ENCODE measurements at places on chromosomes 16 and 17.

DNA sequence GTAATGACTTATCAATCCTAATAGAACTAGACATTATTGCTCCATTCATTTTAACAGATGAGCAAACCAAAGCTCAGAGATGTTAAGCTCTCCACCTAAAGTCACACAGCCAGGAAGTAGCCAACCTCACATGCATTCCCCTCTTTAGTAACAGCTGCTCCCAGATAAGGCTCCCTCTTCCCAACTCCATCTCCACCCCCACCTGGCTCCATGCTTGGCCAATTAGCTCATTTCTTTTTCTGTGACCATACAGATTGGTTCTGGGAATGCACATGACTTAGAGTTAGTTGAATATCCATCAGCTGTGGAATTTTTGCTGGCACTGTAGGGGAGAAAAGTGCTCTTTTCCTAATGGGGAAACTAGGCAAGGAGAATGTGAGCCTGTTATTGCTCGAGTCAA, 13.0 kb downstream of the CBLN1 start:
- no peak for DNase-seq

DNA sequence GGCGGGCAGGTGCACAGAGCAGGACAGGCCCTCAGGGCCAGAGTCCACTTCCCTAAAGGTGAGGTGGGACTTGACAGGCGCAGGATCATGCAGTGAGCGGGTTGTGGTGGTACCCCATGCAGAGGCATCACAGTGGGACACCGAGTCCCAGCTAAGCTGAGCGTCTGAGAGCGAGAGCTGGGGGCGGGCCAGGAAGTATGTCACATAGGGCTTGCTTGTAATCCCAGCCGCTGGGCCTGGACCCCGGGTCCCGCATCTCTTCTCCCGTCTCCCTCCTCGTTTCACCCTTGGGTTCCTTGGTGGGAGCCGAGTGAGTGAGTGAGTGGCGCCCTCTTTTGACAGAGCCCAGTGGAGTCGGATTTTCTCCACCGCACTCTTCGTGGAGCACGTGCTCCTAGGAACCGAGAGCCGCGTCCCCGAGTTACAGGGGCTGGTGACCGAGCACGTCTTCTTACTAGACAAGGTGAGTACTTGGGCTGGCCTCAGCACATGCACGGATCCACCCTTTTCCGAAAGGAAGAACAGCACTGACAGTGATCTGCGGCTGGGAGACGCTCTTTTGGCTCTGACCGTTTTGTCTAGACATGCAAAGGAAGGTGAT, 50.8 kb upstream of the ENDOV start:
- peak; percentile 23 for DNase-seq

- no peak for DNase-seq
Measured at GRCh38 chr16:86030116-86030515, 131.2 kb downstream of the IRF8 start.

GRCh38 chr16:10761373-10761772, 17.7 kb downstream of the NUBP1 start:
- DNase-seq = no peak

GRCh38 chr16:55081622-55082590, 151.2 kb downstream of the IRX5 start:
- no peak for DNase-seq

DNA sequence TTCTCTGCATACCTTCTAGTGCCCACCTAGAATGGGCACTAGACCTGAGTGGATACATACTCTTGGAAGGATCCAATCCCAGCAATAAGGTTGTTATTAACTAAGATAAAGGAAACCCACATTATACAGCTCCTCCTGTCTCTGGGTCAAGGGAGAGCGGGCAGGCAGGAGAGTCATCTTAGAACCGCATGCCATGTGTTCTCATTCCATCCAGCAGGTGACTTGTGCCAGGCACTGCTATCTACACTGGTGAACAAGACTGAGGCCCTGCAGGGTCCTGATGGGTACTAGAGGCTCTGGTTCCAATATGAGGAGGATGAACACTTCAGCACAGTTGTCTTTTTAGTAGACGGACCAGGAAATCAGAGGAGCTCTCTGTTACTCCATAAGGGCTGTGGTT, 5.9 kb upstream of the CD300H start:
- no peak for DNase-seq

DNA sequence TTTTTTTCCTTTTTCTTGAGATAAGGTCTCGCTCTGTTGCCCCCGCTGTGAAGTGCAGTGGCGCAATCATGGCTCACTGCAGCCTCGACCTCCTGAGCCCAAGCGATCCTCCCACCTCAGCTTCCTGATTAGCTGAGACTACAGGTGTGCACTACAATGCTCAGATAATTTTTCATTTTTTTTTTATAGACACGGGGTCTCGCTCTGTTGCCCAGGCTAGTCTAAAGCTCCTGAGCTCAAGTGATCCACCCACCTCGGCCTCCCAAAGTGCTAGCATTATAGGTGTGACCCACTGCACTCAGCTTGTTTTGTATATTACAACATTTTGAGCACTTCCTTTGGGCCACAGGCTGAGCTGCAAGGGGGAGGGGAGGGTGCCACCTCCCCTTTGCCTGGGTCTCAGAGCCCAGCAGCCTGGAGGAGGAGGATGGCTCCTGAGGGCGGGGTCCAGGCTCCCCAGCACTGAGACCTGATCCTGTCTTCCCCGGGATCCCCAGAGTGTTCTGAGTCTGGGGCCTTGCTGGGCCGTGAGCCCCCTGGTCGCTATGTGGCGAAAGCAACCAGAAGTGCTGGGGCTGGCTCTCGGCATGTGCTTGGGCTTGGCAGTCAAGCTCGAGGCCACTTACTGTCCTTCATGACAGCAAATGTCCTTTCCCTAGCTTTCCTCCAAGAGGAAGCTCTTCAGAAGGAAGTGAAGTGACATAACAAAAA, 8.1 kb downstream of the DEF8 start:
- DNase-seq = no peak

- no peak for DNase-seq
Measured at GRCh38 chr17:71828182-71828596, 292.6 kb upstream of the SOX9 start.

DNA sequence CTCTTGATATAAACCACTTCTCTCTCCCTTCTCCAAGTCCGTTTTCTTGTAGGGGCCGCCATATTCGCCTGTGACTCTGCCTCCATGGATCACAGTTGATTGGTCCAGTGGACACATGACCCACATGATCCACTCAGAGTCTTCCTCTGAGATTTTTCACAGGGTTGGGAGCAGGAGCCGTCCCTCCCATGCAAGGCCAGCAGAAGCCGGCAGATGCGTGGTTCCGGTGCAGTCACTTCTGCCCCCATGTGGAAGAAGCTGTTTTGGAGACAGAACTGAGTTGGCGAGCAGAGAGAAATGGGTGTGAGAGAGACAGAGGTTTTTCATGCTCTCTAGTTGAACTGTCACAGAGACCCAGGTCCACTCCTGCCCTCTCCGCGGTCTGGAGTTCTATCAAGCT, 83.3 kb downstream of the C16orf95 start:
- no peak for DNase-seq

DNA sequence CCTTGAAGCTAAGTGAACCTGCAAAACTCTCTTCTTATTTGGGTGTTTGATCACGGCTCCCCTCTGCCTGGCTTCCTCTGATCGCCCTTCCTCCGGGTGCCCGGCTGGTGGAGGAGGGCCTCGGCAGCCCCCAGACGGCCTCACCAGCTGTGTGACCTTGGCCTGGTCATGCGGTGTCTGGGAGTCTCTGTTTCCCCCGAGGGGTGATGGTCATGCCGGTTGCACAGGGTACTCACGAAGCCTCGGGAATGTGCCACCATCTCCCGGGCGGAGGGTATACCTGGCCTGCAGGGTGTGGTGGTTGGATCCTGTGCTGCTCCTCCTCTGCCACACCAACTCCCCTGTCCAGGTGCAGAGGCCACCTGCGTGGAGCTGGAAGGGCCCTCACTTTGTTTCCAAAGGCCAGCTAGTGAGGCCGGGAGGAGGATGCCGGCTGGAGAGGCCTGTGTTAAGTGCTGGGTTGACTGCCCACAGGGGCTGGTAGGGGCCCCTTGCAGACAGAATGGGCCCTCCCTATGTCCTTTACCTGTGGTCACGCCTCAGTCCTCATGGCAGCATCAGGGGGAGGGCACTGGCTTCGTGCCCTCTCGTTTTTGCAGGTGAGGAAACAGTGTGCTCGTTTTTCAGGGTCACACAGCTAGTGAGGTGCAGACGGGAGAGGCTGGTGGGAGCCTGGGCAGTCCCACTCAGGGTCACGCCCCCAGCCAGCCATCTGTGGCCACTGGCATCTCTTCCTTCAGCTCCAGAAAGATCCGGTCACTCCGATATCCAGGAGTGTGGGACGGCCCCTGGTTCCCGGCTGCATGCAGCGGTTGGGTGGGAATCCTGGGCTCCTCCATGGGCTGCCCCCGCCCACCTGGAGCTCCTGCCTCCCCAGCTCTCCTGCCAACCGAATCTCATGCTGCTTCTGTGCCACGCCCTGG, 148.5 kb upstream of the GSE1 start:
- DNase-seq = no peak

DNA sequence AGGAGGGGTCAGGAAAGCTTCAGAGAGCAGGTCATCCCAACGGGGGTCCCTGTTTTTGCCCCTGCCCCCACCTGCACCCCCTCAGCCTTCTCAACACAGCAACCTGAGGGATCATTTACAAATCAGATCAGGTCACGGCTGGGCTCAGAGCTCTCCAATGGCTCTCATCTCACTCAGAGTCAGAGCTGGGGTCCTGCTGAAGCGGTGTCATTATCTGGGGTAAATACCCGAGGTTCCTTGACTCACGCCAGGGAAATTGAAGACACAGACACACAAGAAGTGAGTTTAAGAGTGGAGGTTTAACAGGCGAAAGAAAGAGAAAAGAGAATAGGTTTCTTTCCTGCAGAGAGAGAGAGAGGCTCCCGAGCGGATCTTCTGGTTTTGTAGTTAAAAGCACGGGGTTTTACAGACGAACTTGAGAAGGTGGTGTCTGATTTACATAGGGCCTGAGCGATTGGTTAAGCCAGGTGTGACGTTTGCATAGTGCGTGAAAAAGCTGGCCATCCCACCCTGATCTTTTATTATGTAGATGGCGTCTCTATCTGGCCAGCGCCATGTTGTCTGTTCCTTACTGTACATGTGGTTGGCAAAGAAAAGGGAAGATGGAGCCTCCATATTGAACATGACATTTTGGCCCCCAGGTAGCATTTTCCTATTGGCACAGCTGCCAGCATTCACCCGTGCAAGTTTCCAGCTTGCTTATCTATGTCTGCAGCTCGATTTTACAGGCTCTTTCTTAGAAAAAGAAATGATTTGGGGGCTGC, 51.4 kb downstream of the WSB1 start:
- no peak for DNase-seq

- DNase-seq = no peak
Measured at GRCh38 chr17:81583589-81584342, 31.6 kb upstream of the FAAP100 start.

DNA sequence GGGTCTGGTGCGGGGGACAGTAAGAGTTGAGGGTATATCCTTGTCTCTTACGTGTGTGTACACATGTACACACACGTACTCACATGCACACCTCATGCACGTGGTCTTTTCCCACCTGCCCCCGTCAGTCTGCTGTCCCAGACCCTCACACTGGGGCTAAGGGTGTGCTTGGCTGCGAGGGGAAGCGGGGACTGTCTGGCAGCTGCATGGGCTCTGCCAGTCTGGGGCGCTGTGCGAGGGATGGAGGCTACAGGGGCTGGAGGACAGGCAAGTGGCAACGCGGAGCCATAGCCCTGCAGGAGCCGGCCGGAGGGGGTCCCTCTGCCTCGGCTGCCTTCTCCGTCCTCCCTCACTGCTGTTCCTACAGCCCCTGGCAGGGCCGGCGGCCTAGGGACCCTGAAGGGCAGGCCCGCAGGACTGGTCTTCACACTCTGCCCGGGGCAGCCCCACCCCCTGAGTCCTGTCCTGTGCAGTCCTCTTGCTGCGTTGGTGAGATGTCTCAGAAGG, 20.8 kb upstream of the SLC38A10 start:
- DNase-seq = no peak

GRCh38 chr17:78140169-78141051, 5.8 kb upstream of the C17orf99 start:
- DNase-seq = peak; percentile 97

DNA sequence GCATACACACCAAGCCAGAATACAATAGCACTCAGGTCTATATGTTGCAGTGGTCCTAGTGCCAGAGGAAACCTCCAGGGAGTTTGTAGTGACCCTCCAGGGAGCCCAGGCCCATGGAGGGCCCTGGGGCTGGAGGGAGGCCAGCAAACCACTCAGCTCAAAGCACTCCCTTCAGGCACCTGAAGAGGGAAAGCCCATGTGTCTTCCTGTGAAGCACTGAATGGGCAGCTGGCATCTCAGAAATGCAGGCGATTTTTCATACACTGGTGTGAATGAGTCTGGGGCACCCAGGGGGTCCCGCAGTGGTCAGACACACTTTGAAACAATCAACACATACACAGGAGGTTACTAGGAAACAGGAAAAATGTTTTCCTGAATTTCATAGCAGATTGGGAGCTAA, 12.8 kb downstream of the TBC1D26 start:
- no peak for DNase-seq

DNA sequence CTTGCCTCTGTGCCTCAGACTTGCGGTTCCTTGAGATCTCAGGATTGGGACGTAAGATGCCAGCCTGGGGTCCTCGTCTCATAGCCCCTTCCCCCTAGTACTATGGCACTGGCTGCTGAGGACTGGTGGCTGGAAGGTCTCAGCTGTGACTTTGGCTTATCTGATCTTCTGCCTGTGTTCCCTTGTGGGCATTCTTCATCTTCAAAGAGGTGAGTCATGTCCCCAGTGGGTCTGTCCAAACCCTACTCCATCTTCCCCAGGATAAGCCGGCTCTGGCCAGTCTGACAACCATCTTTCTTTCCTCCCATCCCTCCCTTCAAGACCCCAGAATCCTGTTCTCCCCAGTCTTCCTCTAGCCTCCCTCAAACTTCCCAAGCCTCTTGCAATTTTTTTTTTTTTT, 3.6 kb downstream of the CD19 start:
- no peak for DNase-seq

DNA sequence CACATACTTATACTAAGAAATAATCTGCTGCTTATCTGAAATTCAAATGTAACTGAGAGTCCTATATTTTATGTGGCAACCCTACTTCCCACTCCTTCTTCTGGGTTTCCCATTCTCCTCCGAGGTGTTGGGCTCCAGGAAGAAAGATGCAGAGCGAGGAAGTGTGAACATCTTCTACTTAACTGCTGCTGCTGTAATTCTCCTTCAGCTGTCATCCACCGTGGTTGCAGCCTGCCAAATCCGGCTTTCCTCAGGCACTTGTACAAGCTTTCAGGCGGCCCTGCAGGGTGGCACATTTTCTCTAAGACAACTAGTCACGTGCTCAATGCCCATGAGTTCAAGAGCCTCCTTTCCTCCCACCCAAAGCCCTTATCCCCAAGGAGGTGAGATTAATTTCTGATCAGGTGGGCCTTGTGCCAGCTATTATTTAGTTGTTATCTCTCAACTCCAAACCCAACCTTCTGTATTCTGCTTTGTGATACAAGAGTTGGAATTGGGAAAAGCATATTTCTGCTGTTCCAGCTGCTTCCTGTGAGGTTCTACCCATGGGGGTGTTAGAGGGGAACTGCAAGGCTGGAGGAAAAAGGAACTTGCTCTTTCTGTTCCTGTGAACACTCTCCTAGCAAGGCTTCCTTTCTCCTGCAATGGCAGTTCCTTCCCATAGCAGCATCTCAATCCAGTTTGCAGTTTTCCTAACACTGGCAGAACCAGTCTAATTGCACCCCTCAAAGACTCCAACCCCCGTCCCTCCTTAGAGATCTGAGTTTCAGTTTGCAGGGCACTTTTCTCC, 67.6 kb upstream of the RBBP6 start:
- DNase-seq = no peak

GRCh38 chr16:82716361-82716855, 89.6 kb downstream of the CDH13 start:
- DNase-seq = no peak

Measured in activated CD4-positive, alpha-beta T cell treated with anti-CD3 and anti-CD28 coated beads, Interleukin-2, amount 50 U/mL, for 48 hours (primary cell).